ENCODE measurements at places on chromosomes 11 and 22. TPM values are rescaled to one million over a fixed set of nuclear protein-coding genes. Genes with fewer than 3 reads are reported as not detected.

The LRRC56 gene
- total RNA-seq, result 0.85 TPM

The OR8D1 gene
- not detected for total RNA-seq

The CLDN25 gene
- not detected for total RNA-seq

The MRGPRE gene
- not detected for total RNA-seq

The OR52A1 gene
- not detected for total RNA-seq
